T-helper 17 cell (primary cell): ENCODE measurements at places on chromosomes 4 and X. TPM values are rescaled to one million over a fixed set of nuclear protein-coding genes. Genes with fewer than 3 reads are reported as not detected.

- H3K27me3 ChIP-seq, result no peaks in the 10 kb centered on the region
- no peak overlapping the region for H3K4me3 ChIP-seq
- no peak overlapping the region for H3K27ac ChIP-seq
- H3K4me1 ChIP-seq, result peaks cover 7% of the 10 kb centered on the region
Measured at GRCh38 chr4:174259580-174259979, 23.9 kb downstream of the FBXO8 start.

- DNase-seq, result no peak
- no peak overlapping the region for H3K4me3 ChIP-seq
- no peaks in the 10 kb centered on the region for H3K36me3 ChIP-seq
- H3K27me3 ChIP-seq, result no peaks in the 10 kb centered on the region
- no peak overlapping the region for H3K27ac ChIP-seq
Measured at GRCh38 chr4:18645351-18645750, 623.8 kb upstream of the LCORL start.

DNA sequence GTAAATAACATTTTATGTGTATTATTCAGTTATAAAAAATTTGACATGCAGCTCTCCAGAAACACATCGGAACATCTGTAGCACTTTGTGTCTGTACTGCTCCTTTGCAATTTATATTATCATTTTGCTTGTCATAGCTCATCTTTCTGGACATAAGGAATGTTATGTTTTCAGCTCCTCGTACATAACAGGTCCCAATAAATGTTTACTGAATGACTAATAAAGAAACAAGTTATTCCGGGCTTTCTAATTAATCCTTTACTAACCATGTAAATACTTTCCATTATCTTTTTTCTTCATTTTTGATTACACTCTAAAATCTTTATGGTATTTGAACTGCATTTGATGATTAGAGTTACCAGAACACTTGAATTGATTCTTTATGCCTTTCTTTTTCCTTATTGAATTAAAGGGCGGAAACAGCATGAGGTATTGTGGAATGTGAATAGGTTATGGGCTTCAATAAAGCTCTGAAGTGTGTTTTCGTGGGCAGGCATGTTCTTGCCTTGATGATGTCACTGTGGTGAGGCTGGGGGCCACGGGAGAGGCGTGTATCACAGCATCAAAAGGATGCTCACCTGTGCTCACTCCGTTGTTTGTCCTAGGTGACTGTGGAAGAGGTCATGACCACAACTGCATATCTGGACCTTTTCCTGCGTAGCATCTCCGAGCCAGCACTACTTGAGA lies 131.6 kb downstream of the GATB start:
- H3K4me3 ChIP-seq, result no peak overlapping the region
- no peak overlapping the region for H3K27ac ChIP-seq
- peaks cover 4% of the 10 kb centered on the region for H3K36me3 ChIP-seq

GRCh38 chrX:77962068-77962902 lies 7.2 kb downstream of the PGAM4 start:
- H3K27me3 ChIP-seq, result no peaks in the 10 kb centered on the region
- peak overlapping the region; percentile 92 for H3K27ac ChIP-seq
- H3K4me3 ChIP-seq, result peak overlapping the region; percentile 79
- H3K4me1 ChIP-seq, result peaks cover 20% of the 10 kb centered on the region
- H3K36me3 ChIP-seq, result no peaks in the 10 kb centered on the region

GRCh38 chr4:42122237-42122636 lies 30.2 kb downstream of the BEND4 start:
- H3K27me3 ChIP-seq, result peaks cover 22% of the 10 kb centered on the region
- H3K27ac ChIP-seq, result no peak overlapping the region
- peaks cover 3% of the 10 kb centered on the region for H3K4me1 ChIP-seq
- H3K4me3 ChIP-seq, result no peak overlapping the region

- no peak overlapping the region for H3K4me3 ChIP-seq
- no peaks in the 10 kb centered on the region for H3K4me1 ChIP-seq
- no peak overlapping the region for H3K27ac ChIP-seq
- H3K27me3 ChIP-seq, result no peaks in the 10 kb centered on the region
Measured at GRCh38 chrX:133910539-133910938, 74.9 kb downstream of the GPC3 start.

GRCh38 chr4:138174981-138175794 lies 67.0 kb downstream of the SLC7A11 start:
- H3K36me3 ChIP-seq, result no peaks in the 10 kb centered on the region
- no peak for DNase-seq
- H3K4me3 ChIP-seq, result no peak overlapping the region
- no peaks in the 10 kb centered on the region for H3K4me1 ChIP-seq

DNA sequence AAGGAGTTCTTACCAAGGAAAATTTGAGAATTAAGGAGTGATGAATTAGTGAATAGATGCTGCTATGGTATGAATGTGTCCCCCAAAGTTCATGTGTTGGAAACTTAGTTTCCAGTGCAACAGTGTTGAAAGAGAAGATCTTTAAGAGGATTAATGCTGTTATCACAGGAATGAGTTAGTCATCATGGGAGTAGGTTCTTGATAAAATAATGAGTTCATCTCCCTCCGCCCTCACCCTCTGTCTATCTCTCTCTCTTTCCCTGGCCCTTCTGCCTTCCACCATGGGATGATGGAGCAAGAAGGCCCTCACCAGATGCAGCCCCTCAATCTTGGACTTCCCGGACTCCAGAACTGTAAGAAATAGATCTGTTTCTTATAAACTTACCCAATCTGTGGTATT lies 38.3 kb upstream of the KLHL8 start:
- no peaks in the 10 kb centered on the region for H3K36me3 ChIP-seq
- H3K4me1 ChIP-seq, result no peaks in the 10 kb centered on the region
- H3K27me3 ChIP-seq, result peaks cover 6% of the 10 kb centered on the region

DNA sequence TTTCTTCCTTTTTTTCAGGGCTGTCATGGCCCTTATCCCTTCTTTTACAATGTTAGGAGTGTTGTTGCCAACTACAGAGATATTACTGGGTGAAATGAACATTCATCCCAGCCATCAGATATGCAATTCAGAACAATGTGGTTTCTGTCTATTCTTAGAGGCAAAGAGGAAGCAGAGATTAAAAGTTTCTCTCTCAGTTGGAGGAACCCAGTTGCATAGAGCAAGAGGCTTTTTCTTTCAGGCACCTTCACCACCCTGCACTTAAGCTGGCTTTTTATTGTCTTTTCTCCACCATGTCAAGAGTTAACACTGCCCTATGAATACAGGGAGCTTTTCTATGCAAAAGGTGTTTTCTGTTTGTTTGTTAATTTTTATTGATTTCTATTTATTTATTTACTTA lies 1559.6 kb upstream of the IGFBP7 start:
- no peaks in the 10 kb centered on the region for H3K4me1 ChIP-seq
- H3K4me3 ChIP-seq, result no peak overlapping the region
- H3K27me3 ChIP-seq, result no peaks in the 10 kb centered on the region
- no peak overlapping the region for H3K27ac ChIP-seq

DNA sequence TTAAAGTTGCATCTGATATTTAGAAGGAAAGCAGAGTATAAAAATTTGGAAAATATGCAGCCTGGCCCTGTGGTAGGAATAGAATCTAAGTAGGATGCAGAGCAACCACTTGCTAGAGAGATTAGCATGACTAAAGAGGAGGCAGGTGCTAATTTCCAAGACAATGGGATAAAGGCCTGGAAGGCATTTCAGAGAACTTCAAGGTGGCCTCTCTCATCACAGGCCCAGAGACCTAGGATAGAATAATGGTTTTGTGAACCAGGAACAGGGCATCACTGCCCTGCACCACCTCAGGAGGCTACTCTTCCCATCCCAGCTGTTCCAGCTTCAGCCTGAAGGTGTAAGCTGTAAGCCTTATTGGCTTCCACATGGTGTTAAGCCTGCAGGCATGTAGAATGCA lies 621.7 kb upstream of the HS3ST1 start:
- no peak overlapping the region for H3K27ac ChIP-seq
- H3K4me1 ChIP-seq, result no peaks in the 10 kb centered on the region
- H3K4me3 ChIP-seq, result no peak overlapping the region
- no peak for DNase-seq

- DNase-seq, result no peak
- H3K27ac ChIP-seq, result no peak overlapping the region
- H3K4me1 ChIP-seq, result no peaks in the 10 kb centered on the region
- peaks cover 30% of the 10 kb centered on the region for H3K27me3 ChIP-seq
Measured at GRCh38 chr4:110367156-110367555, 108.8 kb upstream of the ENPEP start.

DNA sequence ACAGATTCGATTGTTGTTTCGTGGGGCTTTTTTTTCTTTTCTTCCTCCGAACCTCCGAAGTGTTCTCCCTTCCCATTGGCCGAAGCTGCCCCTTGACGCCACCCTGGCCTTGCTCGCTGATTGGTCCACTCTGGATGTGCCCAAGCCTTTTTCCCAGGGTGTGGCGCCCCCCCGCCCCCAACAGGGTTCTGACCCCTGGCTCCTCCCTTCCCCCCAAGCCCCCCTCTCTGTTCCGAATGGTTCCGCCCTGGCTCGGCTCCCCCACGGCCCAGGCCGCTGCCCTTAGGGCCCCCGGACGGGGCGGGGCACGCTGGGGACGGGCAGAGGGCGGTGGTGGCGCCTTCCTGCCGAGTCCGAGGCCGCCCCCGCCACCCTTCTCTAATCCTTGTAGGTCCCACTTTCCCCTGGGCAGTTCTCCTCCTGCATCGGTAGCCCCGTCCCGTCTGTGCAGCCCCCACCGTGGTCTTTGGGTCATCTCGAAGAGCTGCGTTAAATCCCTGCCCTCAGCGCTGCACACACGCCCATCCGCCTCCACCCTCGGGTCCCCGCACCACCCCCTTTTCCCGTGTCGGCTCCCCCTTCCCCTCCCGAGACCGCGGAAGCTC lies 25.5 kb downstream of the UTP14A start:
- H3K4me3 ChIP-seq, result peak overlapping the region; percentile 87
- no peaks in the 10 kb centered on the region for H3K4me1 ChIP-seq
- peak; percentile 19 for DNase-seq

GRCh38 chr4:151407466-151408379 lies 1.3 kb upstream of the FHIP1A start:
- H3K27ac ChIP-seq, result peak overlapping the region; percentile 94
- peaks cover 28% of the 10 kb centered on the region for H3K27me3 ChIP-seq
- H3K36me3 ChIP-seq, result peaks cover 2% of the 10 kb centered on the region
- no peak for DNase-seq
- peak overlapping the region; percentile 91 for H3K4me3 ChIP-seq

DNA sequence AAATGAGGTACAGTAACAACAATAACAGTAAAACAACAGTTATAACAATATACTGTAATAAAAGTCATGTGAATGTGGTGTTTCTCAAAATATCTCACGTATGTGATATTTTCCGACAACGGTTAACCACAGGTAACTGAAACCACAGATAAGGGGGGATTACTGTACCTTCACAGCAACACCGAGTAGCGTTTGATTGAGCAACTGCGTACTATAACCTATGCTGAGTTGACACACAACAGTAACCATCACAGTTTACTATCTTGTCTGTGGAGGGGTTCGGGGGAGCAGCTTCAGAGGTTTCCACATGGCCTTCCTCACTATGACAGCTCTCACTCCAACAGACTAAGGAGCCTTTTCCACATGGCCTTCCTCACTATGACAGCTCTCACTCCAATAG lies 13.4 kb downstream of the RBMX2 start:
- H3K27me3 ChIP-seq, result no peaks in the 10 kb centered on the region
- no peak overlapping the region for H3K27ac ChIP-seq
- H3K36me3 ChIP-seq, result no peaks in the 10 kb centered on the region
- no peak overlapping the region for H3K4me3 ChIP-seq

DNA sequence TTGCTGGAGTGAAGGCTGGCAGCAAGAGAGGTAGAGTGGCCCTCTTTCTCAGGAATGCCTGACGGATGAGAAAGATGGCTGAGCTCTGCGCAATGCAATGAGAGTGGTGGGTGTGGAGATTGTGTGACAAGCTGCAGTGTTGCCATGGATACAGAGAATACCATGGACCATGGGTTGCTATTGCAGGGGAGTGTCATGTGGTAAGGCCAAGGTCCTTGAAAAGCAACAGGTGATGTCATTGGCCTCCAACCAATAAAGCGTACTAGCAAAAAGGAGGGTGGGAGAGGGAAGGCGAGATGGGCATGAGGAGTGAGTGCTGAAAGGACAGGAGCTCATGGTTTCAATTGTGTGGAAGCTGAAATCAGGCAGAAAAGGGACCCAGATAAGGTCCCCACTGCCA lies 1.8 kb downstream of the PNMA5 start:
- no peaks in the 10 kb centered on the region for H3K27me3 ChIP-seq
- DNase-seq, result no peak
- peaks cover 12% of the 10 kb centered on the region for H3K4me1 ChIP-seq
- no peak overlapping the region for H3K27ac ChIP-seq

- H3K36me3 ChIP-seq, result peaks cover 5% of the 10 kb centered on the region
- H3K4me3 ChIP-seq, result no peak overlapping the region
- peaks cover 18% of the 10 kb centered on the region for H3K4me1 ChIP-seq
- no peak for DNase-seq
- H3K27me3 ChIP-seq, result no peaks in the 10 kb centered on the region
Measured at GRCh38 chr4:152368001-152368400, 167.9 kb downstream of the FBXW7 start.

DNA sequence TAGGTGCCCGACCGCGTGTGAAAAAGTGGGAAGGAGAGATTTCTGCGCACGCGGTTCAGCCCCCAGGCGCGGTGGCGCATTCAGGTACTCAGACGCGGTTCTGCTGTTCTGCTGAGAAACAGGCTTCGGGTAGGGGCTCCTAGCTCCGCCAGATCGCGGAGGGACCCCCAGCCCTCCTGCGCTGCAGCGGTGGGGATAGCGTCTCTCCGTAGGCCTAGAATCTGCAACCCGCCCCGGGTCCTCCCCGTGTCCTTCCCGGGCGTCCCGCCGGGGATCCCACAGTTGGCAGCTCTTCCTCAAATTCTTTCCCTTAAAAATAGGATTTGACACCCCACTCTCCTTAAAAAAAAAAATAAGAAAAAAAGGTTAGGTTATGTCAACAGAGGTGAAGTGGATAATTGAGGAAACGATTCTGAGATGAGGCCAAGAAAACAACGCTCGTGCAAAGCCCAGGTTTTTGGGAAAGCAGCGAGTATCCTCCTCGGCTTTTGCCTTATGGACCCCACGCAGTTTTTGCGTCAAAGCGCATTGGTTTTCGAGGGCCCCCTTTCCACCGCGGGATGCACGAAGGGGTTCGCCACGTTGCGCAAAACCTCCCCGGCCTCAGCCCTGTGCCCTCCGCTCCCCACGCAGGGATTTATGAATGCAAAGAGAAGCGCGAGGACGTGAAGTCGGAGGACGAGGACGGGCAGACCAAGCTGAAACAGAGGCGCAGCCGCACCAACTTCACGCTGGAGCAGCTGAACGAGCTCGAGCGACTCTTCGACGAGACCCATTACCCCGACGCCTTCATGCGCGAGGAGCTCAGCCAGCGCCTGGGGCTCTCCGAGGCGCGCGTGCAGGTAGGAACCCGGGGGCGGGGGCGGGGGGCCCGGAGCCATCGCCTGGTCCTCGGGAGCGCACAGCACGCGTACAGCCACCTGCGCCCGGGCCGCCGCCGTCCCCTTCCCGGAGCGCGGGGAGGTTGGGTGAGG lies 3.7 kb downstream of the SHOX start:
- no peak for DNase-seq
- H3K27ac ChIP-seq, result no peak overlapping the region
- H3K4me1 ChIP-seq, result peaks cover 10% of the 10 kb centered on the region
- no peak overlapping the region for H3K4me3 ChIP-seq
- H3K27me3 ChIP-seq, result peaks cover 68% of the 10 kb centered on the region

CT45A3 gene
- not detected for total RNA-seq

XK gene
- total RNA-seq, result 11.3 TPM

VEGFC gene
- total RNA-seq, result 1.8 TPM

RHOXF2B gene
- not detected for total RNA-seq

FABP2 gene
- not detected for total RNA-seq

KLHL2 gene
- total RNA-seq, result 14.9 TPM
